Stimulated activated CD8-positive, alpha-beta memory T cell treated with anti-CD3 and anti-CD28 coated beads, Interleukin-15, amount 100 ng/mL, for 24 hours (primary cell): ENCODE measurements at places on chromosomes 1 and 21.

DNA sequence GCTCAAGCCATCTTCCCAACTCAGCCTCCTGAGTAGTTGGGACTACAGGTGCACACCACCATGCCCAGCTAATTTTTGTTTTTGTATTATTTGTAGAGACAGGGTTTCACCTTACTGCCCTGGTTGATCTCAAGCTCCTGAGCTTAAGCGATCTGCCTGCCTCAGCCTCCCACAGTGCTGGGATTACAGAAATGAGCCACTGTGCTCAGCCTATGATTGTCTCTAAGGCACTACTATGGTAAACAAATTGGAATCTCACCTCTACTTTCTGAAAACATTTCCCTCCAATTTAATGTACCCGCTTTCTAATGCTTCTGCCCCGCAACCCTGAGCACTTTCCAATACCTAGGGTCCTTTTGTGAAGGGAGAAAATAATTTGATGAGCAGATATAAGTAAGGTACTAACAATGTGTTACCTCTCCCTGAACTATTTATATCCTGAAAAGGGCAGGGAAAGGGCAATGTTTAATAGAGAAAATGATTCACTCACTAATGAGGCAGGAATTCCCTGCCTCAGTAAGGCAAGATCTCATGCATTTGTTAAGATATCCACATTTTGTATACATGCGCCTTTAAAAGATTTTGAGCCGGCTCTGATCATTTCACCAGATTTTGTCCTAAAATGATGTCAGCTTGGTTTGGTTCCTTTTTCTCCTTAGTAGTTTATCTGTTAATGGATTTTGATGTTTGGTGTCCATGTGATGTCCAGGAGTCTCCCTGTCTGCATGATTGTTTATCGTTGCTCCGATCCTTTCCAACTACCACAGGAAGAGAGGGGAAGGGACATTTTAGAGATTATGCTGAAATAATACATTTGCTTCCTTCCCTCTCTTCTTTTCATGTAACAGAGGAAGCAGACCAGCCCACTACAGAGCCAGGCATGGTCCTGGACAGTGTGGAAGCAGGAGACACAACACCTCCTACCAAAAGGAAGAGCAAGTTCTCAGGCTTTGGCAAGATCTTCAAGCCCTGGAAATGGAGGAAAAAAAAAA, 47.3 kb upstream of the RCC1 start:
- no peak for DNase-seq

DNA sequence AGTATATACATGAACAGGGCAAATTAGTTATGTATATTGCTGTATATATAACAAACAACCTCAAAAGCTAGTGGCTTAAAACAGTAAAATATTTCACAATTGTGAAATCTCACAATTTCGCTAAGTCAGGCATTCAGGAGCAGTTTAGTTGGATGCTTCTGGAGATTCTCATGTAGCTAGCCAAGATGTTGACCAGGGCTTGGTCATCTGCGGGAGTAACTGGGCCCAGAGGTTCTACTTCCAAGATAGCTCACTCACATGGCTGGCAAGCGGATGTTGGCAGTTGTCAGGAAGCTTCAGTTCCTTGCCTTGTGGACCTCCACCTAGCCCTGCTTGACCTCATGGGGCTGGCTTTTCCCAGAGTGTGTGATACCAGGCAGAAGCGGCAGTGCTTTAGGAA, 95.6 kb downstream of the TTC3 start:
- no peak for DNase-seq

- DNase-seq, result no peak
Measured at GRCh38 chr1:27099135-27099586, 55.8 kb downstream of the SLC9A1 start.

- no peak for DNase-seq
Measured at GRCh38 chr1:177256153-177257075, 85.7 kb downstream of the BRINP2 start.

DNA sequence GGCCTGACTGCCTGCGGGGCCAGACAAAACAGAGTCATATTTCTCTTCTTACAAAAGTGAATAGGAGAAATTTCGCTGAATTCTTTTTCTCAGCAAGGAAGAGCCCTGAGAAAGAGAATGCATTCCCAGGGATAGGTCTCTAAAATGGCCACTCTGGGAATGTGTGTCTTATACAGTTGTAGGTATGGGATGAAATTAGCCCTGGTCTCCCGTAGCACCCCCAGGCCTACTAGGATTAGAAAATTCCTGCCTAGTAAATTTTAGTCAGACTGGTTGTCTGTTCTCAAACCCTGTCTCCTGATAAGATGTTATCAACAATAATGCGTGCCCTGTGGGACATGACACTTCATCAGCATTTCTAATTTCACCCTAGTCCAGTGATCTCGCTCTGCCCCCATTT, 920.1 kb downstream of the LTN1 start:
- no peak for DNase-seq

DNA sequence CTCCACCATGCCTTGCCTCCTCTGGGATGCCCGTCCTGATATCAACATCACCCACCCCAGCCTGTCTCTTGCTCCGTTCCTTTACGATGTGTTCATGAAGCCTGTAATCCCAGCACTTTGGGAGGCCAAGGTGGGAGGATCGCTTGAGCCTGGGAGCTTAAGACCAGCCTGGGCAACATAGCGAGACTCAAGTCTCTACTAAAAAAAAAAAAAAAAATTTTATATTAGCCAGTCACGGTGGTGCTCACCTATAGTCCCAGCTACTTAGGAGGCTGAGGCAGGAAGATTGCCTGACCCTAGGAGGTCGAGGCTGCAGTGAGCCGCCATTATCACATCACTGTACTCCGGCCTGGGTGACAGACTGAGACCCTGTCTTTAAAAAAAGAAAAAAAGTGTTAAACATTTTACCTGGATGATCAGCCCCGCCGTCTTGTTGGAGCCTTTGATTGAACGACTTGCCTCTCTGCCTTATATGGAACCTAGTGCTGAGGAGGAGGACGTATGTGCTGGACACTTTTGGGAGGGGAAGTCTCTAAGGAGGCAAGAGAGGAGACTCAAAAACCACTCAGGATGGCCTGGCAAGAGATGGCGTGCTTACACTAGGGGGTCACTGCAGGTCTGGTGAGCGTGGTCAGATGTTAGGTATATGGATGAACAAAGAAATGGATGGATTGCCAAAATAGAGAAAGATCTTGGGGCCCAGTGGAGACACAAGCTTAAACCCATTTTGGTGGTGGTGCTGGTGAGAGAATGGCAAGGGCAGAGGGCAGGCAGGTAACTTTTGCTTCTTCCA, 80.5 kb upstream of the IFFO2 start:
- no peak for DNase-seq

GRCh38 chr1:244027491-244028145, 23.5 kb upstream of the ZBTB18 start:
- no peak for DNase-seq

GRCh38 chr1:47709019-47709871, 271.4 kb downstream of the FOXD2 start:
- no peak for DNase-seq

GRCh38 chr21:24220446-24220845, 1386.8 kb downstream of the MRPL39 start:
- DNase-seq, result no peak

- DNase-seq, result no peak
Measured at GRCh38 chr1:111192658-111193519, 7.6 kb downstream of the DENND2D start.

GRCh38 chr1:99642053-99642452, 3.9 kb upstream of the PALMD start:
- no peak for DNase-seq

GRCh38 chr1:28456078-28456477, 49.8 kb upstream of the RCC1 start:
- no peak for DNase-seq

DNA sequence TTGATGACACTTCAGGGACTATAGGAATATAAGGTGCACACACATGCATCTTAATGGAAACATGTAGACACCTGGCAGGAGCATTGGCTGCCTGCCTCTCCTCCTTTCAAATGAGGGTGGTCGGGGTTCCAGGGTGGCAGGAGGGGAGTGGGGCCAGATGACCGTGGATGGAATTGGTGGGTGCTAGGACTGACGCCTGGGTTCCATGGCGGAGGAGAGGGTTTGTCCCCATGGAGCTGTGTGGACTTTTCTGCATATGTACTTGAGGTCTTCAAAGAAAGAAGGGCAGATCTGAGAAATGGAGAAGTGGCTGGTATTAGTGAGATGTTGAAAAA, 7.7 kb downstream of the PRRX1 start:
- no peak for DNase-seq
